Stimulated activated CD8-positive, alpha-beta memory T cell treated with anti-CD3 and anti-CD28 coated beads, Interleukin-2, amount 100 ng/mL, for 1 hour (primary cell): ENCODE measurements at places on chromosomes 6 and 20.

- no peak for DNase-seq
These were observed 3.4 kb downstream of the COL9A1 start for GRCh38 chr6:70299456-70299855.

DNA sequence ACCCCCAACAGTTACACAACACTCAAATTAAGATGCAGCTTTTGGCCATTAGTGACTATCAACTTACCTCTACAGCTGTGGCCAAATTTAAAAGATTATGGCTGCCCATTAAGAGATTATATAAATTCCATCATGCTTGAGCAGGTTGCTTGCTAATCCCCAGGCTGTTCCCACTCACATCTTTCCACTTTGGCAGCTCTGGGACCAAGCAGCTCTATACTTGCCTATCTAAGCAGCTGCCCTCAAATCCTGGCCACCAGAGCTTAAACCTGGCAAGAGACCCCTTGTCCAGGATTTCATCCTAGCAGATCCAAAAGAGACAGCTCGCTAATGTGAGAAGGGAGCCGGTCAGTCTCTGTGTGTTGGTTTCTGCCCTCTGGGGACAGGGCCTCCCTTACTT lies 127.9 kb downstream of the SLC23A2 start:
- DNase-seq: no peak

GRCh38 chr6:130500693-130501092 lies 134.9 kb downstream of the TMEM200A start:
- DNase-seq: no peak

GRCh38 chr6:112348334-112348874 lies 1.3 kb downstream of the RFPL4B start:
- no peak for DNase-seq

DNA sequence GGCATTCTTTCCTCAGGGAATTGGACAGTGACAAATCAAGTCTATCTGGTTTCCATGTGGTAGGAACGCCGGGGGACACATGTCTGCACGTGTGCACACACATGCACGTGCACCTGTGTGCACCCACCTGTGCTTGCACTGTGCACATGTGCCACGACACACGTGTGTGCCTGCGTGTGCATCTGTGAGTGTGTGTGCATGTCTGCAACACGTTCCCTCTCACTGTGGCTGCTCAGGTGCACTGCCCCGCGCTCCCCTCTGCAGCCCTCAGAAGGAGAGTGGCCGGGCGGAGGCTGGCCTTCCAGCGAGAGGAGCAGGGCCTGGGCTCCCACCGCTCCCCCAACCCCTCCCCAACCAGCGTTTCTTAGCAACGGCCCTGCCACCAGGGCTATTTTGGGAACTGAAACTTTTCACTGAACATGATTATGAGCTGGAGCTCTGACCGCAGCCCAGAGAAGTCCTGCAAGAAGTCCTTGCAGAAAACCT lies 147.8 kb downstream of the PHACTR3 start:
- DNase-seq: no peak

DNA sequence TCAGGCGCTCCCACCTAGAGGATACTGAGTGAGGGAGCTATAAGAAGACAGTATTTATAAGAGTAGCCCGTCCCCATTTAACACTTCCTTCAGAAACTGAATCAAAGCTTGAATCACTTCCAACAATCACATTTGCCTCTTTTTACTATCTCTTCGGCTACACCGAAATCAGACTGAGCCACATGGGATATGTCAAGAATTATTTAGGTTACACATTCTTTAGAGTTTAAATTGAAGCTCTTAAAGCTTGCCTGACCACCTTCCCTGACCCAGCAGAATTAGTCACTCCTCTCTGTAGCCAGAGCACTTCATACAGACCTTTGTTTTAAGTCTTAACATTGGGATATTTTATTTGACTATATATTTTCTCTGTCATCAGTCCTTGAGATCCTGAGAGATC lies 163.7 kb downstream of the MAFB start:
- no peak for DNase-seq

GRCh38 chr20:61659246-61659993 lies 406.3 kb downstream of the TAF4 start:
- no peak for DNase-seq

DNA sequence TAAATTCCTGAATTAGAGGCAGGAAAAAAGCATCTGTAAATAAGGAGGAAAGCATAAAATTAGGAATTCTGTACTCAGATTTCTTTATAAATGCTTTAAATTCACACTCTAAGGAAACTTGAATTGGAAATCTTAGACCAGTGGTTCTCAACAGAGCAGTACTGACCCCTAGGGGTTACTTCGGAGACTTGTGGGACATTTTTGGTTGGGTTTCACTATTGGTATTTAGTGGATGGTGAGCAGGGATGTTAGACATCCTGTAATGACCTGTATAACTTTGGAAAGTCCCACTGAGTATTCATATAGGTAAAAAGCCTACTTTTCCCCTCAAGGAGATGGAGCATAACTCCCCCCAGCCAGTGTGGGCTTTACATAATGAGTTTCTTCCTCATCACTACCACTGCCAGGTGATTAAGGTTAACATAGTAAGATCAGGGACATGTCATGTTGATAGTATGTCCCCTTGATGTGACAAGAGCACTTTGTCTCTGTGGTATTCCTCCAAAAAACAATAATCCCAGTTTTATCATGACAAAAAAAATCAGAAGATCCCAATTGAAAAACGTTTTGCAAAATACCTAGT lies 31.0 kb downstream of the GLO1 start:
- no peak for DNase-seq

- no peak for DNase-seq
These were observed 1.1 kb downstream of the CD109 start for GRCh38 chr6:73696966-73697655.

DNA sequence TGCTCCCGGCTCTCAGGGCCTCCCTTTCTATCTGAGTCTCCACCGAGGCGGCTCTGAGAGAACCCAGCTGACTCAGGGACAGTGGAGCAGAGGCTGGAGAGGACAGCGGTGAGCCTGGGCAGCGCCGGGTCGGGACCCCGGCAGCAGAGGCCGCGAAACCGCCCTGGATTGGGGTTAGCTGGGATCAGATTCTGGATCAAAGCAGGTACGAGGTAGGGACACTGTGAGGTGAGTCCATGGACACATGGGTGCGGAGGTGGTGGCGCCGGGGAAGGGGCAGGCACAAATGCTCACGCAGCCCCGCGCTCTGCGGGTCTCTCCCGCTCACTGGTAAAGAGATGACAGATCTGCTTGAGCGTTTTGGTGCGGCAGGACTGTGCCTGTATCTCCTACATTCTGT lies 146.4 kb upstream of the GGTLC1 start:
- DNase-seq: no peak

DNA sequence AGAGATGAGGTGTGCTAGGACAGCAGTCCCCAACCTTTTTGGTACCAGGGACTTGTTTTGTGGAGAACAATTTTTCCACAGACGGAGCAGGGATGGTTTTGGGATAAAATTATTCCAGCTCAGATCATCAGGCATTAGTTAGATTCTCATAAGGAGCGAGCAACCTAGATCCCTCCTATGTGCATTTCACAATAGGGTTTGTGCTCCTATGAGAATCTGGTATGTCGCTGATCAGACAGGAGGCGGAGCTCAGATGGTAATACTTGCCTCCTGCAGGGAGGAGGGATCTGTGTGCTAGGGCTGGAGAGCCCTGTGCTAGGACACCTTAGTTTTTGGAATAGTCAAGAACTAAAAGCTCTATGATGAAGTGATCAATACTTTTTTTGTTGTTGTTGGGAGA lies 2.5 kb downstream of the SMIM13 start:
- no peak for DNase-seq

DNA sequence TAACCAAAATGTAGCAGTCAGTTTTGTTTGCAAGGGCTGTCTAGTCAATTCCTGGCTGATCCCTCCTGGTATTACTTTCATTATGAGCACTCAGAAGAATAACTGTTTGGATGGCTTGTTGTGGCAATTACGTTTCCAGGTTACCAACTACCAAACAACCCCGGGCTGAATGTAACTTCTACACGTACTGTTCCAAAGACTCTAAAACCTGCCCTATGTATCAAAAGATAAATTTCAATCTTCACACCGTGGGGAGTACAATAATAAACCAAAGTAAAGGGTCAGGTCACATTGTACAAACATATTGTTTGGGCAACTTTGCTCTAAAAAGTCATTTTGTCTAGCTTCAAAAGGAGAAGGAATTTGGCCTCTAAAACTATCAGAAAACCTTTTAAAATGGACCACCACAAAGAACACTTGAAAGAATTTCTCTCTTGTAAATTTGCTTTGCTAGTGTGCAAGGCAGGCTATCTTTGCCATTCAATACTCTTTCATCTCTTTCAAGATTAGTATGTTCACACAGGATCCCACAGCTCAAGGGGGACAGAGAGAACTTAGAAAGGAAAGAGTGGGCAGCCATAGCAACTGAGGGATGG lies 27.6 kb downstream of the DCDC2 start:
- DNase-seq: no peak

GRCh38 chr6:106360989-106361430 lies 493 bp downstream of the CRYBG1 start:
- no peak for DNase-seq

DNA sequence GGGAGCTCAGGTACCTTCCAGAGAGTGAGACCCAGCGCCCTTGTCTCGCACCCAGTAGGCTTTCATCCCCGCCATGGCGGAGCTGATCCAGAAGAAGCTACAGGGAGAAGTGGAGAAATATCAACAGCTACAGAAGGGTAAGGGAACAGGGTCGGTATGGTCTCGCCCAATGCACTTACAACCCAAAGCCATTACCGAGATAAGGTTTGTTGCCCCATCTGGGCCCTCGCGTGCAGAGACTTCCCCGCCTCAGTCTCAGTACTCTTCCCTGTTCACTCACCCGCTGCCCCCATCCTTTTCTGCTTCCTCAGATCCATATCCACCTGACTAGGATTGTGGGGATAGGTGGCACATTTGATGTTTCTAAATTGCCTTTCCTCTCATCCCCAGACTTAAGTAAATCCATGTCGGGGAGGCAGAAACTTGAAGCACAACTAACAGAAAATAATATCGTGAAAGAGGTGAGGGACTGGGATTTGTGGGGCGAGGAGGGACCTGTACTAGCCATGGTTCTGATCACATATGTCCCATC lies 449 bp downstream of the PFDN6 start:
- DNase-seq: no peak

GRCh38 chr20:63648895-63649589 lies 4.2 kb downstream of the STMN3 start:
- DNase-seq: no peak

GRCh38 chr6:71589254-71589653 lies 297.1 kb upstream of the RIMS1 start:
- DNase-seq: no peak

DNA sequence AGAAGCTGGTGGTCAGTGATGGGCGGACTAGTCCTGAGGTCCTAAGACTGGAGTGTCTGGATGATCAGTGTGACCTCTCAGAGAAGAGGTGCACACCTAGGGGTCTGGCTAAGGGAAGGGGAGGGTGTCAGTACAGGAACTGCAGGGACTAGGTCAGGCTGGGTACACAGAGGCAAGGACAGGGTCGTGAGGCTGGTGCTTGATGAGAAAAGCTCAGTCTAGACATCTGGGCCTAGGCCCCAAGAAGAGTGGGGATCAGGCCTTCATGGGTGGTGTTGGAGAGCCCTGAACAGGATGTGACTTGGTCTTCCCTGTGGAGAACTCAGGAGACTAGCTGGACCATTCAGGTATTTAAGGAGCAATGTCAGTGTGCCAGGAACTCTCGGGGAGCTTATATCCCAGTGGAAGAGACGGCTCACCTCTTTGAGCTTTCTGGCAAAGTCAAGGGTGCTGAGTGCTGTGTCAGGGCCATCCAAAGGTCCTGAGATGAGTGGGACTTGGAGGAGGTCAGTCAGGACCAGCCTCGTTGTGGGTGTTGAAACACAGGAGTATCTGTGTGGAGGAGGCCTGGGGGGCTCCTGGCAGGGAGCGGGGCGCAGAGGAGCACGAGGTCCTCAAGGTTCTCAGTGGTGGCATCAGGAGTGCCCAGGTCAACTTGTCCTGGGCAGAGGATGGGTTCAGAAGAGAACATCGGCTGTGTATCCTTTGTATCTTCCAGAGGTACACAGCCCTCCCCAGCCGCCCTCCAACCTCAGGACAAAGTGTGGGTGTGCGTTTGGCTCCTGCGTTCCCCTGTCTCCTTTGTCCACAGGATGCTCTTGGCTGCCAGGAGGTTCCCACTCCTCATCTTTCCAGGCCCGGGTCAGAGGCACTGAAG lies 13.3 kb upstream of the MYT1 start:
- no peak for DNase-seq

- DNase-seq: no peak
These were observed 51.6 kb downstream of the RALY start for GRCh38 chr20:34045294-34045693.

GRCh38 chr20:33914919-33915318 lies 78.8 kb upstream of the RALY start:
- no peak for DNase-seq

GRCh38 chr6:116229287-116229913 lies 24.5 kb downstream of the TSPYL4 start:
- no peak for DNase-seq

DNA sequence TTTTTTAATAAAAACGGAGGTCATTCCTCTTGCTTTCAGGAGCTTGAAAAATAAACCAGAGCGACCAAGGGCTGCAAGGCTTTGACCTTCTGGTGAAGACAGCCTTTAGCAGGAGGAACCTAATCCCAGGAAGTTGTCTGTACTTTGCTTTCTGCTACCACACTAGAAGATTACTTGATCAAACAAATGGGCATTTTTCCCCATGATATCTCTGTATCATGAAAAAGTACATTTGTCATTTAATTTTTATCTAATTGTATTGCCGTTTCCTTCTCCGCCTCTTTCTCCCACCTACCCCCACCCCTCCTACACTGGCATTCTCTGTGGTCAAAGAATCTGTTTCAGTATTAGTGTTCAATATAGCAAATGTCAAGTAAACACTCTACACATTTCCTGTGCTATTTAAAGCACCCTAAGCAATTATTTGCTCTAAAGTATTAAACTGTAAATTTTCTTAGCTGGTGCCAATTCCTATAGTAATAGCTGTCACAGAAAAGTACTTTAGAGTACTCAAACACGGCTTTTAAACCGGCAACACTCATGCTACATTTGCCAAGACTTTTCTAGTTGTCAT lies 29.7 kb downstream of the ATXN1 start:
- DNase-seq: no peak

DNA sequence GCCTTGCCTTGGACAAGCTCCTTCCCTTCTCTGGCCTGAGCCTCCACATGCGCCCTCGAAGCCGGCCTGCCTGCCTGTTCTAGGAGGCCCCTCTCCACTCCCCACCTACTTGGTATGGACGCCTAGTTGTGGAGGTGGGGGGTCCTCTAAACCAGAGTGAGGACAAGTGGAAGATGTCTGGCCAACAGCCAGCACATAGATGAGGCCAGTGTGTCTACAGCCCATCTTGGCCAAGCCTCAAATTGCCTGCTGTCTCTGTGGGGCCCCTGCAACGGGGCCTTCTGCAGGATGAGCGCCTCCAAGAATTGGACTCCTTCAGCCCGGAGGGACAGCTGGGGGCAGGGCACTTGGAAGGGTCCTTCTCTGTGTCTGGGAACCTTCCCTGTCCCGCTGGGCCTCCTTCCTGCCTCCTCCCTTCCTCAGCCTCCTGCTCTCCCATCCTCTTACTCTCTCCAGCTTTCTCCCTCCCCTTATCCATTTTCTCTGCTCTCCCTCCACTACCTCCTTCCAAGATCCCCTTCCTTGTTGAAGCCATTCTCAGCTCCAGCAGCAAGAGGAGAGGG lies 1.6 kb downstream of the MDFI start:
- no peak for DNase-seq
